ENCODE measurements at places on chromosomes 12 and 14.

DNA sequence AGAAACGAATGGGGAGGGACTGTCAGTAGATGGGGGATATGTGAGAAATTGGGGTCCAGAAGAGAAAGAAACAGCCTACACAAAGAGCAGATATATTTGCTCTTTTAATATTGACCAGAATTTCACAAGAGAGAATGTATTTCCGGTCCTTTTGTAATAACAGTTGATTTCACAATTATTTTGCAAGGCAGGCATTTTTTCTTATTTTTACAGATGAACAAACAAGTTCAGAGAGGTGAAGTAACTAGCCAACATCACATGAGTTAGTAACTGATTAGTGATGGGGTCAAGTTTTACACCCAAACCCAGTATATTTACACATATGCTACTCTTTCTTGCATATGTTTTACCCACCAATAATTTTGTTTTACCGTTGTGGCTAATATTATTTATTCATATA, 188.2 kb downstream of the NAV3 start:
- no peak for DNase-seq

- no peak for DNase-seq
Measured at GRCh38 chr14:69666690-69667211, 55.4 kb downstream of the SUSD6 start.

- no peak for DNase-seq
Measured at GRCh38 chr12:44716711-44717110, 159.4 kb downstream of the NELL2 start.

DNA sequence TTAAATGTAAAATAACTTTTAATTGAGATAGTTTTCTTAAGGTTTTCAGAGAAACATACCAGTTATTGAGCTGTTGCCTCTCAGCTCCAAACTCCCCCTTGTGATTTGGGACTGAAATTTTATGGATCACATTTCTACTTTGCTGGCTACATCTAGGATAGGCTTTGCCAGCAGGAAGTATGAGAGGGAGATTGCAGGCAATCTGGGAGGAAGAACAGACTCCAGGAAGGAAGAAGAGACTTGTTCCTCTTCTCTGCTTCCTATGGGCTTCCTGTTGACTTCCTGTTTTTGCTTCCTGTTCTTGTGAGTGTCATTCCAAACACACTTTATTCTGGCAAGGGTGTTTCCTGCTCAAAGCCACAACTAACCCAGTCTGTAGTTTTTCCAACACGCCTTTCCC, 312.9 kb downstream of the ITPR2 start:
- DNase-seq, result no peak

DNA sequence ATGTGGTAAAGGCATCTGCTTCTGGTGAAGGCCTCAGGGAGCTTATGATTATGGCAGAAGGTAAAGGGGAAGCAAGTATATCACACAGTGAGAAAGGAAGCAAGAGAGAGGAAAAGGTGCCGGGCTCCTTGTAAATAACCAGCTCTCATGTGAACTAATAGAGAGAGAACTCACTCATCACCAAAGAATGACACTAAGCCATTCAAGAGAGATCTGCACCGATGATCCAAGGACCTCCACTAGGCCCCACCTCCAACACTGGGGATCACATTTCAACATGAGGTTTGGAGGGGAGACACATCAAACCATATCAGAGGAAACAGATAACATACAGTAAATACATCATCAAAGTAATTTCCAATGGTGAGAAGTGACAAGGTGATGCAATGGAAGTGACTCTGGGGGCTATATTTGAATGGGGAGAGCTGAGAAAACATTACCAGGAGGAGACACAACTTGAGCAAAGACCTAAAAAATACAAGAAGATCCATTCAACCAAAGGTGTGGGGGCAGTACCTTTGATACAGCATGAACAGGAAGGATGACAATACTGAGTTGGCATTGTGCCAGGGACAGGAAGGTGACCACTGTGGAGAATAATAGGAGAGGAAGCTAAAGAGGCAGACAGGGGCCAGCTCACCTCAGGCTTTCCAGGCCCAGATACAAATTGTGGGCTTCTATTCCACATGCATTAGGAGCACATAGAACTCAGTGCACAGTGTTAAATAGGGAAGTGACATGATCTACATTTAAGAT, 134.4 kb upstream of the GRIP1 start:
- DNase-seq, result no peak

DNA sequence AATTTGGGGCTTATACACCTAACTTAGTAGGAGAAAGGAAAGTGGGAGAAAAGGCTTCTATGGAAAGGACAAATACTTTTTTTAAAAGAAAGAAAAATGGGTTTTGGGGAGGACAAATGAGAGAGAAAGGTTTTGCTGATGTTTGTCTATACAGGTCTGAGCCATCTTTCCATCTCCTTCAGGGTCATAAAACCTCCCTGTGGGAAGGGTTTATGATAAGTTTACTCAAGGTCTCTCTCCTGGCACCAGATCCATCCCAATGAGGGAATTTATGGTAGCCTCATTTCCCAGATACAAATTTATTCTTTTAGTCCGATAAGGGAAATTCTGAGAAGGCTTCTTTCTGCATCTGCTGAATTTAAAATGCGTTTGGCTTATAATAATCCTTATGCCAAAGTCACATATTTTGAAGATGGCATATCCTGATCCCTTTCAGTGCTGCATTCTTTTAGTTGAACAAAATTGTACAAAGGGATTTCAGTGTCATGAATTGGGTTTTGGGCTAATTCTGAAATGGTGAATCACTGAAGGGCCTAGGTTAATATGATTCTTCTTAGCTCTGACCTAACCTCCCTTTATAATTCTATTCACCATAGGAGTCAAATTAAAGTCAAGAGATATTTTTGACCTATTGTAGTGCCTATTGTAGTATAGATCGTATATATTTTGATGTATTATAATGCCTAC, 173.5 kb upstream of the DYRK2 start:
- DNase-seq, result no peak

DNA sequence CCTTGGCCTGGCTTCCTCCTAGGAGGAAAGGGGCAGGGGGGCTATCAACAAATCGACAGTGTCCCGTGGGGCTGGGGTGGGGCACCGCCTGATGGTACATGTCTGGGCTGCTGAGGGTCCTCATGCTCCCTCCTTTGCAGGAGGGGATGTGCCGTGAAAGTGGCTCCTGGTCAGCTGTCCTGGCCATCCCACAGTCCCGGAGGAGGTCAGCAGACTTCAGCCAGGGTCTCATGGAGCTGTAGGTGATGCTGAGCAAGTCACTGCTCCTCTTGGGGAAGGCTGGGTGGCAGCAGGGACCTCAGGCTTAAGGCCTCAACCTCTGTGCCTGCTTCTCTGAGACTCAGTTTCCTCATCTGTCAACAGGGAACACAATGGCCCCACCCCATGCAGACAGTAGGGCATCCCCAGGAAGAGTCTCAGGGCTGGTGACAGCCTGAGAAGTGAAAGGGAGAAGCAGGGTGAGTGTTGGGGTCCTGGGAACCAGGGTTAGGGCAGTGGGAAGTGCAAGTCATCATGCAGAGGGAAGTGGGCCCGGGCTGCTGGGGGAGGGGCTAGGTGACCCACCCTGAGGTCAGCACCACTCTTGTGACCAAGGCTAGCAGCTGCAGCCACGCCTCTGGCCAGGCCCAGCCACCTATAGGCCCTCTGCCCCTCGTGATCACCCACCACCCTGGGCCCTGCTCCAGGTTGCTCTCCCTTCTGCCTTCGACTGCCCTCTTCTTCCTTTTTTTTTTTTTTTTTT, 4.4 kb upstream of the TNFAIP2 start:
- no peak for DNase-seq

GRCh38 chr14:101844219-101844618, 82.7 kb downstream of the PPP2R5C start:
- no peak for DNase-seq

- no peak for DNase-seq
Measured at GRCh38 chr12:22415342-22416309, 81.1 kb upstream of the ST8SIA1 start.

DNA sequence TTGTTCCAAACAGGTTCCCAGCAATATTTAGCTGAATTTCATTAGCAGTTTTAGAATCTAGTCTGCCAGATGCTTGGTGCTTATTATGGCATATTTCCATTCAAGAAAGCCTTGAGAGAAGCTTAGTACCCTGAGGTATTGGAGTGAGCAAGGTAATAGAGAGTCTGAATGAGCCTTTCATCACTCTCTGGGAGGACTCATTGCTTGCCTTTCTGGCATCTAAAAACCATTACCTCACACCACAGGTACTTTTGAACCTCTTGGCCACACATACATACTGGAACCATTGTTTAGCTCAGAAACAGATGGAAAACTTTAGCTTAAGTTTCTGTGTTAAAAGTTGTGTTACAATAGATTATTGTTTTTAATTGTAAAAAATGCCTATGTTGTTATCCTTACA, 27.4 kb upstream of the KCNH3 start:
- DNase-seq, result no peak

GRCh38 chr12:131920902-131921840, 7.9 kb upstream of the PUS1 start:
- DNase-seq, result no peak

DNA sequence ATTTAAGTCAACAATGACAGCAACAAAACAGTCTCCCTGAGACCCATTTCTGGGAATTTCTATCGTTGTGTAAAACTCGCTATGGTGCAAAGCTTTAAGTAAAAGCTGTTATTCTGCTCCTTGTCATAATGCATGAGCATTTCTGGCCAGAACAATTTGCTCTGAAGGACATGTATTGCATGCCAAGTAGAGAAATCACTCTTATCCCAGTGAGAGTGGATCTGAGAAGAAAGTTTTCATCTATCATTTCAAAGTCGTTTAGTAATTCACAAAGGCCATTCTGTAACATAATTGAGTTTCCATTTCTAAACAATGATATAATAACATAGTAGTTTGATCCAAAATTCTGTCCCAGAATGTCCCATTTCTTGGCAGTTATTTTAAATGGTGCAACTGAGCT, 86.6 kb downstream of the TBC1D30 start:
- no peak for DNase-seq

DNA sequence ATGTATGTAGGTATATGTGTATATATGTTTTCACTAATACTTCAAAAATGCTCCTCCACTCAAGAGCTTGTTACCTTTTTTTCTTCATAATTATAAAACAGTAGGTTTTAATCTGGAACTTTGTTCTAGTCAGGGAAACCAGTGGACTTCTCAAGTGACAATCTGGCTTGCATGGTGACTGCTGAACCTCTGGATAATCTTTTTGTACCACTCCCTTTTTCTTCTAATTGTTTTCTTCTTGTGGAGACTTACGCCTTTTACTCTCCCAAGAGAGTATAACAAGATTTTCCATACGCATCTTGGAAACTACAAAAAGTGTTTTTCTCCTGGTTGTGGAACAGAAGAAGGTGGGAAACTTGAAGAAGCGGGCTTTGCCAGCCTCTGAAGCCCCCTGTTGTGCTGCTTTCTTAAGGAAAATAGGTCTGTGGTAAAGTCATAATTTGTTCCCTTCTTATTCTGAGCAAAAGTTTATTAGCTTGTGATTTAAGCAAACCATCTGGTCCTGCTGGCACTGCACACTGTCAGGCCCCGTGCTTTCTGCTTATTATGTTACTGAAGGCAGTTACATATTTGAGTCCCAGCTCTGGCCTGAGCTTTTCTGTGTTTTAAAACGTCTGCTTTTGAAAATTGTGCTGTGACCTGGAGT, 291.8 kb downstream of the ERC1 start:
- no peak for DNase-seq

DNA sequence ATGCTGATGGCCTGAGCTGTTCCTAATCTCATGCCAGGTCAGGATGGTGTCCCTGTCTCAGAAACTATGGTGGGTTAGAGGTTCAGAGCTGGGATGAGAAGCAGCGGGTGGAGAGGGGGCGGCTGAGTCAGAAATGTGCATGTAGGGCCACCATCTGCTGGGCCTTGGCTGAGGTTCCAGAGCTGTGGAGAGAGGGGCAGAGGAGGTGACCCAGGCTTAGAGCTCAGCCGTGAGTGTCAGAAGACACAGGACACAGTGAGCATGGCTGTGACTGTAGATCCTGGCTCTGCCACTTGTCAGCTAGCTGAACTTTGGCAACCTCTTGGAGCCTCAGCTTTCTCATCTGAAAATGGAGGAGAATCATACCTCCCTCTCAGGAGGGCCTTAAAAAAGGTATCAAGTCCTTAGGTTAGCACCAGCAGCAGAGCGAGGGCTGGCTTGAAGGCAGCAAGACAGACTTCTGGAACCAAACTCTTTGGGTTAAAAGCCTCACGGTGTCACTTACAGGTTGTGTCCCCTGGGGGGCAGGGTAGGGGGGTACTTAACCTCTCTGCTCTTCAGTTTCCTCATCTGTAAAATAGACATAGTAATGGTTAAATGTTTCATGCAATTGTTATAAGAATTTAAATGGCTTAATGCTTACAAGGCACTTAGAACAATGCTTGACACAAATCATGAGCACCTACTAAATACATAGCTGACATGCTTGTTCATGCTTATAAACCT, 34.8 kb downstream of the TMEM229B start:
- no peak for DNase-seq

DNA sequence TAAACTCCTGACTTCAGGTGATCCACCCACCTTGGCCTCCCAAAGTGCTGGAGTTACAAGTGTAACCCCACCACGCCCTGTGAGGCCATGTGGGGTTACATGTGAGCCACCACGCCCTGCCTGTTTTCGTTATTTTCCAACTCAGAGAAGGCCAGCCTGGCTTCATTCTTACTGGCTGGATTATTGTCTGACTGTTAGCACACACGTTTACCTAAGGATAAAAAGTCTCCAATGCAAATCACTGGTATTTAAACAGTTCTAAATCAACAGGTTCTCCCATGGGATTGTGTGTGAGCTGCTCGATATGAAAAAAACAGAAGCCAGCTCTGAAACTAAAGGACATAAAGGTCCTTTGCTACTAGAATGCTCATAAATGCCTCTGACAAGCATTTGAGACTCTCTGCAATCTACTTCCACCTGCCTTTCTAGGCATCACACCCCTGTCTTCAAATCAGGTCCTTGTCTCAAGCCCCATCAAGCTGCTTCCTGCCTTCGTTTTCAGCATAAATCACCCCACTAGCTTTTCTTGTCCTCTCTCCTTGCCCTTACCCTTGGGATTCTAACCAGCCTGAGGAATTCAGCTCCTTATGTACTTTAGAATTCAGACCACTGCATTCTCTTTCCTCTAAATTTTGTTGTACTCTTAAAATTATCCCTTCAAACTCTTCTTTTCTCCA, 265.0 kb downstream of the DUSP6 start:
- no peak for DNase-seq

DNA sequence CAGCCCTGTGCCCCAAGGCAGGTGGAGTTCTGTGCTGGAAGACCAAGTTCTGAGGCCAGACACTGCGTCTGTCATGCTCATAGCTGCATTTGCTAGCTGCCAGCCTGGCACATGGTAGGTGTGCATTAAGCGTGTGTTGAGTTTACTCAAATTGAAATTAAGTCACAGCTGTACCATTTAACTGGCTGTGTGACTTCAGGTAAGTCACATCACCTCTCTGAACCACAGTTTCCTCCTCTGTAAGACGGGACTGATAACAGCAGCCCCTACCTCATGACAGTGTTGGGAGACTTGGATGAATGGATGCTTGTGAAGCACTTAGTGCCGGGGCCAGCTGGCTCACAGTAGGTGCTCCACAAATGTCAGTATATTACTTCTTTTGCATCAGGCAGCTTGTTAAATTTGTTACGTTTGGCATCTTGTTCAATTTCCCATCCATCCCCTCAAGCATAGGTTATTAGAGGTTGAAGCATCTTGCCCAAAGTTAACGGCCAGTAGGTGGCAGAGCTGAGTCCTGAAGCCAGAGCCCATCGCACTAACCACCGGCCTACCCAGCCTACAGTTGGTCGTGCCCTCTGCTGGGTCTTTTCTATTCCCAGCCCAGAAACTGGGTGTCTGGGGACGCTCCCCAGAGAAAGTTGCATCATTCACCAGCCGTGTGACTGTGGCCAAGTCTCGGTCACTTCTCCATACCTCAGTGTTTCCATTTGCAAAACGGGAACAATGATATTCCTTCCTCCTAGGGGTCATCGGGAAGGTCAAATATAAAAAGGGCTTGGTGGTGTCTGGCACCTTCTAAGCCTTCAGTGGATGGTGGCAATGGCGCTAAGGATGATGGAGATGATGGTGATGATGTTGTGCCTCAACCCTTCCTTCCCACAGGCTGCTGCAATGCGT, 4.5 kb downstream of the DAO start:
- DNase-seq, result peak; percentile 61
